Stimulated activated CD8-positive, alpha-beta memory T cell treated with anti-CD3 and anti-CD28 coated beads, Interleukin-7, amount 100 ng/mL, for 48 hours (primary cell): ENCODE measurements at places on chromosomes 6 and 20.

DNA sequence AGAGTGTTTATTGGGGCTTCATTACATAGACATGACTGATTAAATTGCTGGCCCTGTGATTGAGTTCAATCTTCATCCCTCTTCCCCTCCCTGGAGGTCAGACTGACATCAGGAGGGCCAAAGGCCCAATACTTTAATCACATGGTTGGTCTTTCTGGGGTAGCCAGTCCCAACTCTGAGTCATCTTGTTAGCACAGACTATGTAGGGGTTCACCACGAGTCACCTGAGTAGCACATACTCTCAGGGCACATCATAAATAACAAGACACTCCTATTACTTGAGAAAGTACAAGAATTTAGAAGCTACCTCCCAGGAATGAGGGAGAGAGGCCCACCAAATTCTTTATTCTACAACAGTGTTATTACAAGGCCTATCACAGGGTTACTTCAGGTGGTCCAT is 11.3 kb downstream of the GINS1 start:
- no peak for DNase-seq

- no peak for DNase-seq
Observed at GRCh38 chr6:41027241-41027640, 11.8 kb downstream of the UNC5CL start.

DNA sequence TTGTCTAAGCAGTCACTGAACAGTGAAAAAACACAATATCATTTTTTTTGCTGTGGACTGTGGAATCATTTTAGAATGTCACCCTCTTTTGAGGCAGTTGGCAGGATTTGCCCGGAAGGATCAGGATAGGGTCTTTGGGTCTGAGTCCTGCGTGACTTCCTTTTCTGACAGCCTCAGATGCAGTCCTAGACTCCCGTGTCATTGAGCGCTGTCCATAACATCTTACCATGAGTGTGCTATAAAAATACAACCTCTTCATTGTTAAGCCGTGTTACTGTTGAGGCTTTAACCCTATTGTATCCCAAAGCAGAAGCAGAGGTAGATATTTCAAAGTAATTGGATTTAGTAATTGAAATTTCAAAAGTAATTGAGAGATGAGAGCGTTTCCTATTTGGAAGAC is 30.6 kb downstream of the ARID1B start:
- DNase-seq, result no peak

DNA sequence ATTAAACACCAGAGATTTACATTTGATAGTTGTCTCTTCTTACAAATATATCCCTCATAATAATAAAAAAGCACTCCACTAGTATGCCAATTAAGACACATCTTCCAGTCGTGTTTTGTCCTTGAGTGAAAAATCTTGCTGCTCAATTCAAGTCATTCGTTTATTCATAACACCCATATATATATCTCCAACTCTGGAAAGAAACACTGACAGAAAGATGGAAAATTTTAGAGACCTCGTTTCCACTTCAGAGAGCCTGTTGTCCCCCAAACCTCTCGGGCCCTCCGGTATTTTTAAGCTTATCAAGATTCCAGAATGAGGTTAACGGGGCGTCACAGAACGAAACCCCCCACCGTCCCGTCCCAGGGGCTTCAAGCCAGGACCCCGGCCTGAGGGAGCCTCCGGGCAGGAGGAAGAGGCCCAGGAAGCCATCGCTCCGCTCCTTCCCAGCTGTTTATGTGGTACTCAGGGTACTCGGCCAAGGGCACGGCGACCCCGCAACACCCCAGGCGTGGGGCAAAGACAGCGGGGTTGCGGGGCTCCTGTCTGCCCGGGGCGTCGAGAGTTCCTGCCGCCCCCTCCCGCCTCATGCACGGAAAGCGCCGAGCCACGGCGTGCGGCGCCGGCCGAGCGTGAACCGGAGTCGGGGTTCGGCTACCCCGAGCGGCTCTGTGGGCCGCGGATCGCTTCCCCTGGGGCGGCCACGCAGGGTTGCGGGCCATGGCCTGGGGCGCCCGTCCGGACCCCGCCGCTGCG is 623 bp upstream of the SNX9 start:
- DNase-seq, result no peak

GRCh38 chr6:37822851-37823682 is 3.5 kb downstream of the ZFAND3 start:
- peak; percentile 48 for DNase-seq
